ENCODE measurements at places on chromosomes 7 and 10.

GRCh38 chr7:144812379-144813283, 23.2 kb downstream of the TPK1 start:
- DNase-seq, result peak; percentile 68

DNA sequence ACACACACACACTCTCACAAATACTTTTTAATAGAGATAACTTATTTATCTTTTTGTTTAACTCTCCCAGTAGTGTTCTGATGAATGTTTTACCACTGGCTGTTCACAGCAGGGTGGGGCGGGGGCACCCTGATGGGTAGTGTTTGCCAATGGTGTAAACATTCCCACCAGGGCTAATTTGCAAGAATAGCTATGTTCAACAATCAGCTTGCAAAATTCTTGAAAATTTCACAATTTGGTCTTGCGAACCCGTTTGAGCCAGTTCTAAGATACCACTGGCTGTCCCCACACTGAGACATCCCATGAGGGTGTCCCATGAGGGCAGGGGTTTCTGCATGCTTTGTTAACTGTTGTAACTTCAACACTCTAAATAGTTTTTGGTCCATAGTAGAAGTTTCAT, 348.5 kb downstream of the CXCL12 start:
- no peak for DNase-seq

DNA sequence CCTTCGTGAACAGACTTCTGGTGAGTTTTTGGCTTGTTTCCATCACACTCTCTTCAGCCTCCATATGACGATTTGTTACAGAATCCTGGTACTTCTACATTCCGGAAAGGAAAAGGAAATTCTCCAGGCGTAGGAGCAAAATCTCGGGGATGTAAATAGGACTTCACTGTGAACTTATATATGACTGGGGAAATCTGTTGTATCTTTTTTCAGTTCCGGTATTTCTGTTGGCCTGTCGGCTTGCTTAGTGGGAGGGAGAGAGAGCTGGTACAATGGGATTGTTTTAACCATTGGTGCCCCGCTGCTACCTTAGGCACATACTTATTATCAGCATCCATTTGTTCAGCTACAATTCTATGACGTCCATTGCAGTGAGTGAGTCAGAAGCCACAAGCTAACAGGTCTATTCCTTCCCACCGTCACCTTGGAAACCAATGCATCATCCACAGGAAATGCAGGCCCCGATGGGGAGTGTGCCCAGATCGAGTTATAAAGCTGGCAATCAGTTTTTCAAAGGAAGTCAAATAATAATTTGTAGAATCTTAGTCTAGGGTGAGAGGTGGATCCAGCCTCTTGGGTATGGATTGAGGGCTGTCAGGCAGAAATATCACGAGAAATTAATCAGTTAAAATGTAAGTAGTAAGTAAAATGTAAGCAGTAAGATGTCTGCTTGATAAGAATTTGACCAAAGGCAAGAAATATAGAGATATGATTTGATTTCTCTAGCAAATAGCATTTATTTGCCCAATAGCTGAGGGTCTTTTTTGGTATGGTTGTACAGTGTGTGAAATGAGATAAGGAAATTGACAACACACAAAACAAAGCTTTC, 92.0 kb upstream of the MKLN1 start:
- peak; percentile 89 for DNase-seq

- DNase-seq, result no peak
Observed at GRCh38 chr10:89479771-89480446, 55.5 kb downstream of the SLC16A12 start.

GRCh38 chr7:44213877-44214388, 13.2 kb downstream of the YKT6 start:
- DNase-seq, result no peak

DNA sequence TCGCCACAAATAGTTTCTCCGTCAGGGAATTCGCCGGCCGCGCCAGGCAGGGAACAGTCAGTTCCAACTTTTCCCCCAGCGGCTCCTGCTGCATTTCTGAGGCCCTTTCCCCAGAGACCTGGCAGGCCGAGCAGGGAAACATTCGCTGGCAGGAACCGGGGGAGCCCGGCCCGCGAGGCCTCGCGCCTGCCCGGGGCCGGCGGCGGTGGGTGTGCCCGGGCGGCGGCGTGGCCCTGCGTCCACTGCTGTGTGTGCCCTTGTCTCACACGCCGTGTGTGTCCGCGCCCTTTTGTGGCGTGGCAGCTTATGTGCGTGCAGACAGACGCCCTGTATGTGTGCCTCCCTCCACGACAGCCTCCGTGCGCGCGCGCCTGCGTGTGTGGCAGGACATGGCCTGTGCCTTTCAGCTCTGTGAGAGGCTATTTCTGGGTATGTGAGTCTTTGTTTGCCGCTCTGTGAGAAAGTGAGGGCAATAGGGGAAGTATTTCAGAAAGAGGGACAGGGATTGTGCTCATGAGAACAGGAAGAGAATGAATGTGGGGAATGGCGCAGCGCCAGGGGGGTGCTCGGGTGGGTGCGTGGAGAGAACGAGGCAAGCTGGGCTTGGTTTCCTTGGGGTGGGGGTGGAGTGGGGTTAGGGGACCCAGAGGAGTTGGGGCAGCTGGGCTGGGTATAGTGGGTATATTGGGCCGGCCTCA, 689 bp upstream of the SMARCD3 start:
- DNase-seq, result peak; percentile 20

DNA sequence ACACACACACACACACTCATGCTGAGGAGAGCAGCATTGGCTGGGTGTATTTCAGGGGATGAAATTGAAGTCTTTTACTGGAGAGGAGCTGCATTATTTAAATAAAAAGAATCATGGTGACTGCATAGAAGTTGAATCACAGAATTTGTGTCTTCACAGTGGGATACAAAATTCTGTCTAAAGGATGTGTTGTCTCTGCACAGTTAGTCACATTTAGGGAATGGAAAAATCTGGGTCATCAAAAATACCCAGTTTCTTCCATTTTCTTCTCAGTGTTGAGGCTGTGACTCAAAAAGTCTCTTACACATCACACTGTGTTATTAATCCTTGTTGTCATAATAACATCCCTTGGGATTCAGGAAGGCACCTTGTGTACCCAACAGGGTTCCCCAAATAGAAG, 10.9 kb downstream of the PAPSS2 start:
- no peak for DNase-seq

GRCh38 chr10:79282388-79282787, 64.9 kb upstream of the PPIF start:
- no peak for DNase-seq

- no peak for DNase-seq
Observed at GRCh38 chr7:7351832-7352231, 169.5 kb downstream of the C1GALT1 start.

- no peak for DNase-seq
Observed at GRCh38 chr7:87984088-87984487, 50.0 kb downstream of the ADAM22 start.

DNA sequence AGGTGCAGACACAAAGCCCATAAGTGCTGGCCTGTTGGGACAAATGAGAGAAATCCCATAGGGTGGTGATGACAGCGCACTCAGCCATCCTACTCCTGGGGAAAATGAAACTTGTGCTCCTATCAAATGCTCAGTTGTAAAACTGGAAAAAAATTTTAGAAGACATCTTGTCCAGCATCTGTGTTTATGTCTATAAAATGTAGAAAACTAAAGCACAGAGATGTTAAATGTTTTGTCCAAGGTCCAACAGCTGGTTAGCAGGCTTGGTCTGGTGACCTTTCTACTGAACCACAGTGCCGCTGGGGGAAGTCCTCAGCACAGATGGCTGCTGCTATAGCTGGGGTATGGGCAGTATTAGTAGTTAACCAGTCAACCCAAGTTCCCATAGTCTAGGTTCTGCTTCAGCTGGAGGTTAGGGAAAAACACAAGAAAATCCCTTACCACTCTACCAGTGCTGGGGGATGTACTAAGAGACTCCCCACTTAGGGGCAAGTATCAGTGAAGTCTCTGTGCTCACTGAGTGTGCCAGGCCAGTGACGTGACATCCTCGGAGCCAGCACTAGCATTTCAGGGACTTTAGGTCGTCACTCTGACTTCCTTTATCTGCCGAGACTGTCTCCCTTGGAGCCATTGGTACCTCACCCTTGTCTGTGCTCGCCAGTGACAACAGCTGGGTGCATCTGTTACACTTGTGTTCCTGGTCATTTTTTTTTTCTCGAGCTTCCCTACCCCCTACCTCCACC, 1.9 kb downstream of the TSPAN33 start:
- DNase-seq, result no peak

GRCh38 chr7:141597966-141598365, 46.8 kb downstream of the AGK start:
- DNase-seq, result no peak

DNA sequence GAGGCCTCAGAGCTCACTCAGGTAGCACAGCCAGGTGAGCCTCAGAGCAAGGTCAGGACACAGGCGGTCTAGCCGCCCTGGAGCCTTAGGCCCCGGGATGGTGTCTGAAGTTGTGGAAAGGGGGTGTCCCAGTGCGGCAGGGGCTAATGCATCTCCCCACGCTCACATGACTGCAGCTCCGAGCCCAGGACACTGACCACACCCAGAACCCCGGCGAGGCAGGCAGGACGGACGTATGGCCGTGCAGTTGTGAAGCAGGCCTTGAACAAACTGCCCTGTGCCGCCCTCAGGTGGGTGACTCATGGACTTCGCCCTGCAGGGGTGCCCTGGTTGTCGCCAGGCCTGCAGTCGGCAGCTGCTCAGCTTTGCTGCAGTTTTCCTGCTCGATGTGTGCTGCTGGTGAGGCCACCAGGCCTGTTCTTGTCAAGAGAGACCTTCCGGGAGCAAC, 5.0 kb upstream of the PRKAR1B start:
- no peak for DNase-seq

GRCh38 chr10:114024876-114025610, 18.6 kb upstream of the ADRB1 start:
- DNase-seq, result peak; percentile 31

GRCh38 chr10:26438534-26439341, 597 bp downstream of the APBB1IP start:
- peak; percentile 68 for DNase-seq

- DNase-seq, result no peak
Observed at GRCh38 chr10:62068464-62068863, 167.0 kb downstream of the ARID5B start.

GRCh38 chr10:29102233-29102632, 186.6 kb upstream of the LYZL1 start:
- no peak for DNase-seq

DNA sequence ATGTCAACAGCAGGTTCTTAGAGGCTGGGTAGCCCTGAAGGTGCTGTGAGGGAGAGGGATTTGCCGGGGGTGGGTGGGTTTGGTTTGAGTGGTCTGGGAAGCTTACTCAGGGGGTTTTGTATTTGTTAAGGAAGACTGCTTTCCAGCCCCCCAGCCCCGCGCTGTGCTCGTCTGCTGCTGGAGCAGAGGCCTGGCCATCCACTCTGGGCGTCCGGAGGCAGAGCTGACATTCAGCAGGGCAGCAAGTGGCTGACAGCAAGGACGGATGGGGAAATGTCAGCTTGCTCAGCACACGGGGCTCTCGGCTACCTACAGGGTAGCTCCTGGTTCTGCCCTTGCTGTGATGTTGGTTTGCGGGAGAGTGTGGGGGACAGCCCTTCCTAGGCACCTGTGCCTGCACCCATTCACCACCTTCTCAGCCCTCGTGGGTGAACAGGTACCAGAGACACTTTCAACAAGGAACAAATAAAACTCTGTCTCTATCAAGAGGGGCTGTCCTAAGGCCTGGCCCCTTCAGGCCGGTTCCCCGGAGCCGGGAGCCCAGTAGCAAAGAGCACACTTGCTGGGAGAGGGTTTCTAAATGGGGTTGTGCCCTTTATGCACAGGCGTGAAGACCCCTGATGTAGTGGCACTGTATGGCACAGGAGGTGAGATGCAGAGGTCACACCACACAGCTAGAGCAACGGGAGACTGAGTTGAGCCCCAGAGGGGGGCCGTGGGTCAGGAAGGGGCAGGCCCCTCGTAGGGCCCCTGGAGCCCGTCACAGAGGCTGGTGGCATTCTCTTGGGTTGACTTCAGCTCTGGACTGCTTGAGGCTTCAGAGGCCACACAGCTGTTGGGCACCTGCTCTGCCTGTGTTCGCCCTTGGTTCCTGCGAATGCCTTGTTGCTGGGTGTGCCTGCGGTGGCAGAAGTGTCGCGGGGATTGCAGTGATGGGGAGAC, 72.2 kb upstream of the SHH start:
- no peak for DNase-seq

- peak; percentile 93 for DNase-seq
Observed at GRCh38 chr10:3948843-3949242, 163.8 kb upstream of the KLF6 start.

DNA sequence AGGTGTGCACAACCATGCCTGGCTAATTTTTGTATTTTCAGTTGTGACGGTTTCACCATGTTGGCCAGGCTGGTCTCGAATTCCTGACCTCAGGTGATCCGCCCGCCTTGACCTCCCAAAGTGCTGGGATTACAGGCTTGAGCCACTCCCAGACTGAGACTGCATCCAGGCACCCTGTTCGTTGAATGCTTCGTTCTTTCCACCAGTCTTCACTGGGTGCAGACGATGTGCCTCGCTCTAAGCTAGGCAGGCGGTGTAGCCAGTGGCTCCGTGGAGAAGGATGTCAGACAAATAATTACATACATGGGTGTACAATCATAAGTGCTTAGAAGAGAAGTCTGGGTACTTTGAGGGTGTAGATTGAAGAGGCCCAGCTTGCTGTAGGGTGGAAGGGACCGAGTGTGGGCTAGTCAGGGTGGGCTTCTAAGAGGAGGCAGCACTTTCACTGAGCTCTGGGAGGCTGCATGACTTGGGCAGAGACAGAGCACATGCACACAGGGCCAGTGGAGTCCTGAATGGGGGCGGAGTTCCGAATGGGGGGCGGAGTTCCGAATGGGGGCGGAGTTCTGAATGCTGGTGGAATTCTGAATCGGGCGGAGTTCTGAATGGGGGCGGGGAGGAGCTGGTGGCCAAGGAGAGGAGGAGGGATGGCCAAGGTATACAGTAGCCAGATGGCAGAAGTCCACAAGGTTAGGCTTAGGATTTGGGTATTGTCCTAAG, 74.3 kb downstream of the COL26A1 start:
- no peak for DNase-seq

GRCh38 chr7:158166386-158167340, 421.0 kb downstream of the PTPRN2 start:
- DNase-seq, result no peak

DNA sequence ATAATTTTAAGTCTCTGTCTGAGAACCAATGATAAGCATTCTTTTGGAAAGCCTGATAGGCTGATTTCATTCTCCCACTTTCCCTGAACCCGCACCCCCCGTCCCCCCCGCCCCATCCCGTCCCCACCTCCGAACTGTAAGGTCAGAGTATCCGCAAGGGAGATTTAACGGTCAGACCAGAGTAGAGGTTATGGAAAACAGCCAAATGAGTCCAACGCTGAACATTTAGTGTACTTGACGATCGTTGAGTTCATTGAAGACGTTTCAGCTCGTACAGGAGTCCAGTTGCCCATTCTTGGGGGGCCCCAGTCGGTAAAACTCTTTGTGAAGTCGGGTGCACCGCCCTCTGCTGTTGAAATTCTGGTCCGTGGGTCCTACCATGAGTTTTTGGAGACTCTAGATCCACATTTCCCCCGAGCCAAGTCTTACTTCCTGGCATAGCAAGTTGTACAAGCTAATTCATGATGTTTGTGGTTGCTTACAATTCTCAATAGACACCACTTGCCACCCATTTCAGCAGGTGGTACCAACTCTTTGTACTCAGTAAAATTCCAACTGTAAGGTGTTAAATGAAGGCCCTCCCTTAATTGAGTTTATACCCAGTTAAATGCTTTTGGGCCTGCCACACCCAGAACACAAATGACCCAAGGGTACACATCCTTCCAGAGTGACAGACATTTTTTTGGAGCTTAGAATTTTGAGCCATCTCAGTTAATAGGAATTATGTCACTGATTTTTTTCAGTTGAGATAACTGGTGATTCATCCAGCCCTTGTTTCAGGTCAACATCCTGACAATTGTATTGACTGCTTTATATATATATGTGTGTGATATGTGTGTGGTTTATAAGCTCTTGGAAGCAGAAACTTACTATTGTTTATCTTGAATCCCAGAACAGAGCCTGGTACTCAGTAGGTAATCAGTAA, 1.2 kb downstream of the MARCHF5 start:
- DNase-seq, result peak; percentile 35
